ENCODE measurements at places on chromosomes 7 and 10.

DNA sequence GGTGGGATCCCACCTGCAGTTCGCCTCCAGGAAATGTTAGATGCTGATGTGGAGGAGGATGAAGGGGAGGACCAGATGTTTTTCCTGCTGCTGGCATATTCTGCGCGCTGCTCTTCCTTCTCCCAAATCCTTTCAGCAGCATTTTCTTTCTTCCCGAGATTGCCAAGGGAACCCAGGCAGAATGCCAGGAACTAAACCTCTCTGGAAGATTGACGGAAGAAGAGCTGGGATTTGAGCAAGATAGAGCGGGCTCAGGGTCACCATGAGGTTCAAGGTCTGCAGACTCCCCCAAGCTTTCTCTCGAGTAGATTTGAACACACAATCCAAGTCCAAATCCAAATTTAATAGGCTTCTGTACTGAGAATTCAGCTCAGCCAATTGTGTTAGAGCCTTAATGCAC is 345.2 kb upstream of the C7orf33 start:
- no peak for DNase-seq

DNA sequence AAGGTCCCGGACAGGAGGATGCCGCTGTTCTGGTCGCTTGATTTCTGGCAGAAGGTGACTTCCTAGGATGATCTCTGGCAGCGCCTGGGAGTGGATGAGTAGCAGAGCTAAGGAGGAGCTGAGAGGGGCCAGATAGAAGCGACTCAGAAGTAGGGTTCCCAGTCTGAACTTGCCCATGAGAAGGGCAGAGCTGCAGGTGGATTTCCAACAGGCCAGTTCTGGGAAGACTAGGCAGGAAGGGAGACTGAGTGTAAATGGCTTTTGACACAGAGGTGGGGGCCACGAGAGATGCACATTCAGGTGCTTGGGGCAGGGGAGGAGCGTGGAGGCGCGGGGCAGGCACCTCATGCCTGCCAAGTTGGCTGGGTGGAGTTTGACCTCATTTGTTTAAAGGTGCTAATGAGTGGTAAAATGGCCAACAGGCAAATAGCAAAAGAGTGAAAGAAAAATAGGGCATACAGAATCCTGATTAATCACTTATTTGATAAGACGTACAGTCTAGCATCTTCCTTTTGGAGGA is 58.8 kb downstream of the SHH start:
- no peak for DNase-seq

- DNase-seq = no peak
Observed at GRCh38 chr10:110657973-110658691, 14.0 kb downstream of the RBM20 start.

GRCh38 chr10:79255007-79255507 is 92.2 kb upstream of the PPIF start:
- no peak for DNase-seq

- no peak for DNase-seq
Observed at GRCh38 chr7:154302380-154302779, 250.2 kb downstream of the DPP6 start.

DNA sequence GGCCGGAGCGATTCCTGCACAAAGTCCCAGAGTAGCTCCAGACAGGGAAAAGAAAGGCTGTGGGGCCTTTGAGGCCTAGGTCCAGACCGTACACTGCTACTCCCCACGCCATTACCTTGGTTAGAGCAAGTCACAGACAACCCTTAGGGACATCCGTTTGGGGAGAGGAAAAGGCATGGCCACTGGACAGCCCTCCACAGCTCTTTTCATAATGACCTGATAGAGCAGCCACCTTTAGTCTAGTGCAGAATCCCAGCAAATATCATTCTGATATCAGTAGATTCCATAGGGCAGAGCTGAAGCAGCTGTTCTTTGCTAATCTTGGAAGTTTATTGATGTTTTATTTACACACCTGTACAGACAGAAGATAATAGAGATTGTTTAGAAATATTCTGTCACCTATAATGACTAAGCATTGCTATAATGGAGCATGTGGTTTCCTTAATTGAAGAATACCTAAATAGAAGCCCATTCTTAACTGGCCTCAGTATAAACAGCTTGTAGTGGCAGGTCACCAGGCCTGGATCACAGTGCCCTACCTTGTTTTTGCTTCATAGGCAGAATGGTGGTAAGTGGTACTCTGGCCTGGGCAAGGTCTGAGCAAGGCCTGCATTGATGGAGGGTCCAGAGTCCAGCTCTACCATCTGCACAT is 27.9 kb downstream of the OGDH start:
- DNase-seq = no peak

DNA sequence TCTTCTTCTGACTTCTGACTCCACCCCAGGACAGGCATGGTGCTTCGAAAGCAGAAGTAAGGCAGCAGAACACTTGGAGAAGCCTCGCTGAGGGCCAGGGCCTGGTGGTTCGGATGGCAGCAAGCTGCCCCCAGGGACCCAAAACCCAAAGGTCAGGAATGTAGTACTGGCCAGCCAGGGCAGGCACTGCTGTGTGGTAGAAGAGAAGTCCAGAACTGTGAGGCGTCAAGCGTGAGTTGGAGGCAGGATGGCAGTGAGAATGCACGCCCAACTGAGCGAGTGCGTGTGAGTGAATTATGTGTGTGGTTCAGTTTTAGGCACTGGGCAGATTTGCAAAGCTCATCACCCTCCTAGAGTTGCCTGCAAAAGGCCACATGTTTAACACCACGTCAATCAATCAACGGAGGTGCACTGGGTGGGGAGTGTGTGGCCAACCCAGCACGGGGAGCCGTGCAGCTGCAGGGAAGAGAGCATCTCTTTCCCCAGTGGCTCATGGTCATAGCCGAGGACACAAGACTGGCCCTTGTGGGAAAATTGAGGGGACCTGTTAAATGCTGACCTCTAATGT is 144.3 kb downstream of the KCNMA1 start:
- DNase-seq = no peak

GRCh38 chr10:133131734-133132472 is 28.1 kb upstream of the KNDC1 start:
- no peak for DNase-seq

Measured in esophagus squamous epithelium (tissue), 5 donors.